ENCODE measurements at places on chromosomes 1 and 21.

- DNase-seq, result no peak
These were observed 48.7 kb upstream of the KIF1B start for GRCh38 chr1:10161541-10162290.

DNA sequence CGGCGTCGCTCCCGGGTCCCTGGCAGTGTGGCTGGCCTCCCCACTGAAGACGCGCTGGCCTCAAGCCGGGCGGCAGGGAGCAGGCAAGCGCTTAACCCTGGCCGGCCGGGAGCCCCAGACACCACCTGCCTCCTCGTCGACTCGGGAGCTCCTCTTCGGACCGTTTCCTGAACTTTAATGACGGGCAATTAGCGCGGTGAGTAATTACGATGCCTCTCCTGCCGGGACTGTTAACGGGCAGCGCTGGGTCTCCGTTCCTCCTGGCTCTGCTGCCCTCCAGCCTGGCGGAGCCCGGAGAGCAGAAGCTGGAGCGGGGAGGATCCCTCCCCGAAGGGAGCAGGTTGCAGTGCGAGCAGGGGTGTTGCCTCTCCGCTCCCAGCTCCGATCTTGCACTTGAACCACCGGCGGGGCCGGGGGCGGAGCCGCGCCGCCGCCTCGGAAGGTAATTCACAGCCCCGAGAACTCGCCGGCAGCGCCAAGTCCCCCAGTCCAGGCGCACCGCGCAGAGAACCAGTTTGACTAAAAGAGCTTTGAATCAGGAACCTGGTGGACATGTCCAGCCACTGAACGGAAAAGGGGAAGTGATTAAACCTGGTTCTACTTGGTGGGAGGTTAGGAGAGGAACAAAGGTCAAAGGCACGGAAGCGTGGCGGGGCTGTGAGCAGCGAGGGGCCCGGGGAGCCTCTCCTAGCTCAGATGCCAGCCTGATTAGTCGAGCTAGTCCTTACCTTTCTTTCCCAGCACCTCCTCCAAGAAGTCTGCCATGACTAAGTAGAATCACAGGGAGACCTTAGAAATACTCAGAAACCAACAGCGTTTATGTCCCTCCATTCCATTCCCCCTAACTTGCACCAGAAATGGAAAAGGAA is 18.3 kb upstream of the PLEKHA6 start:
- DNase-seq, result no peak

DNA sequence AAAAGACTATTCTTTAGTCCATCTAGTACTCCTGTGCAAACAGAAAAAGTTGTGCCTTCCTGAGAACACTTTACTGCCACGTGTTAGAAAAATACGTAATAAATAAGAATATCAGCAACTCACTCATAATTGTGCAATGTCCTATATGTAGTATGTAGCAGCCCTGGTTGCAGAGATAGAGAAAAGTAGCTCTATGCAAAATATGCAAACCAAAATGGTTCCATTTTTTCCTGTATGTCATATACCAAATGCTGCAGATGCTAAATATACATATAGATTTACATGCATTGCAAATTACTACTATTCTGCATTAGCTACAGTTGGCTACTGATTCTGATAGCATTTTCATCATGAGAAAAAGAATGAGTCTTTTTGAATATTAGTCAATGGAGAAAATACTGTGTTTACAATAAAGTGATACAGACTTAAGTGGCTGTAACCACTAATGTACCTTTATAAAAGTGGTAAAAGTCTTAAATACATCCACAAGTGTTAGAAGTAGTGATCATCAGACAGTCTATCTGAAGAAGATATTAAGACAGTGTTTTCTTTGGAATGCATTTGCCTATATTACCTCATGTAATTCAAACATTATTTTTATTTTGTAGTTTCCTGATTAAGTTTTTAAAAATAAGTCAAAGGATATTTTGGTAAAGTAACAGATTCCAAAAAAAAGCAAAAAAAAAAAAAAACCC is 19.8 kb downstream of the NME7 start:
- no peak for DNase-seq

DNA sequence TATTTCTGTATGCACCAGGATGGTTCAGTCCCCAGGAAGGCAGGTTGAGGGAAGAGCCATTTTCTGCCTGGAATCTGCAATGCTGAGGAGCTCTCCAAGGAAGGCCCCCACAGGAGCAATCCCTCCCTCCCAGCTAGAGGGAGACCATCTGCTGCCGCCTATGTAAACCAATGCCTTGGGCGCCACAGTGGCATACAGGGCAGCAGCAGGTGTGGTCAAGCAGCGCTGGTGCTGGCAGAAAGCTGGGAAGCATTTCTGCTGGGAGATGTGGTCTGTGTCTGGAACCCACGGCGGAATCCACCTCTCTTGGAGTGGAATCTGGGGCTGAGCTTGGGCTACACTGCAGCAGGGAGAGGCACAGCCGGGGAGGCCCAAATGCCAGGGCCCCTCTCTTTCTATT is 283.3 kb downstream of the RRAGC start:
- DNase-seq, result no peak

GRCh38 chr1:205316161-205316566 is 5.4 kb downstream of the NUAK2 start:
- DNase-seq, result no peak

DNA sequence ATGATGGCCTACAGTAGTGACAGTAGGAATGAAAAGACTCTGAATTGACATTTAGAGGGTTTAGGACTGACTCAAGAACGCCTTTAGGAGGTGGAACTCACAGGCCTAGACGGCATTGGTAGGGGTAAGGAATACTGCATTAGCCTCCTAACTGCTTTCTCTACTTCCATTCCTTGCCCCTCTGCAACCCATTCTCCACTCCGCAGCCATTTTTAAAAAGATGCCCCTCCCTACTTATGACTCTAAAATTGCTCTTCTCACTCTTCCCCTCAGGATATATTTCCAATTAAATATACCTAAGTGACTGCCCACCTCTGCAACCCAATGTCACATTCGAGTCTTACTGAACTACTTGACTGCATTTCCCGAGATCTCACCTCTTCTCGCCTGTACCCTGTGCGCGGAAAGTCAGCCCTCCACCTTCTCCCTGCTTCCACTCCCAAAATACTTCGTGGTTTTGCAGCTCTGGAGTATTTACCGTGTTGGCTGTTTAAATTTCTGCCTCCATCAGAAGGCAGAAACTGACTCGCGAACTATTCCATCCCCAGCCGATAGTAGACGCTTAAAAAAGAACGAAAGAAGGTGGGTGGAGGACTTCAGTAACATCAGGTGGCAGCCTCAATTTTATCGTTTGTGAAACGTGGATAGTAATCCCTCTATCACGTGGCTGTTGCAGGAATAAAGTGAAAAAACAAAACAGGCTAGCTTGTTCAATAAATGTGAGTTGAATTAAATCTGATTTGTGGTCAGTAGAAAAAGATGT is 1.1 kb upstream of the YBX1 start:
- no peak for DNase-seq

DNA sequence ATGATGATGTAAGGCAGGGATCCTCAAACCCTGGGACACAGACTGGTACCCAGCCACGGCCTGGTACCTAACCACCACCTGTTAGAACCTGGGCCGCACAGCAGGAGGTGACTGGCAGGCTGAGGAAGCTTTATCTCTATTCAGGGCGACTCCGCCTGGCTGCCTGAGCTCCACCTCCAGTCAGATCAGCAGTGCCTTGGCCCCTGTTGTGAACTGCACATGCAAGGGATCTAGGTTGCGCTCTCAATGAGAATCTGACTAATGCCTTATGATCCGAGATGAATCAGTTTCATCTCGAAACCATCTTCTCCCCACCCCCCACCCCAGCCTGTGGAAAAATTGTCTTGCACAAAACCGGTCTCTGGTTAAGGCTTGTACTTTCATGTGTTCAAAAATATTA is 4.2 kb downstream of the RNPC3 start:
- DNase-seq, result no peak

DNA sequence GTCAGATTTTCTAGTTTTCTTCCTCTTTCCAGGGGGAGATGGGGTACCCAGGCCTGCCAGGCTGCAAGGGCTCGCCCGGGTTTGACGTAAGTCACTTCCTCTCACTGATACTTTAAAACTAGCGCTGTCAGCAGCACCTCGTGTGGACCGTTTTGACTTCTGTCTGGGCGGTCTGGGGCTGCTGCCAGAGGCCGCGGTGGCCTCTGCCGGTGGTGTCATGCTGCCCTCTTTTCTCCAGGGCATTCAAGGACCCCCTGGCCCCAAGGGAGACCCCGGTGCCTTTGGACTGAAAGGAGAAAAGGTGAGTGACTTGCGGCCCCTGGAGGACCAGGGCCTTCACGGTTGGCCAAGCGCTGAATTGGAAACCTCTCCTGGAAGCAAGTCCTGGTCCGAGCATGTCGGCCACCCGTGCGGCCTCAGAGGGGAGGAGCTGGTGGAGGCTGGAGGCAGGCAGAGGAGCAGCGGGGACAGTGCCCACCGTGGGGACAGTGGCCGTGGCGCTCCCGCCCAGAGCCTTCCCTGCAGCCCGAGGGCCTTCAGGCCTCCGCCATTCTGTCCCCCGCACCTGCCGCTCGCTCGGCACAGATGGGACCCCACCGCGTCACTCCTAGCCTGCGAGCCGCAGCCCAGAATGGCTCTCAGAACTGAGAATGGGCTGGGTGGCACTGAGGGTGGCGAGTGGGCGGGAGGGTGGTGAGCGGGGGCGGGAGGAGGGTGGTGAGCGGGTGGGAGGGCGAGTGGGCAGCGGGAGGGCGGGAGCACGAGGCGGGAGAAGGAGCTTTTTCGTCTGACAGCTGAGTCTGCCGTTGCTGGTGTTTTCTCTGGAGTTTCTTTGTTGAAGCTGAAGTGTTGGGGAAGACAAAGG is 9.4 kb downstream of the COL6A1 start:
- no peak for DNase-seq

- DNase-seq, result no peak
These were observed 430.5 kb downstream of the MRPL39 start for GRCh38 chr21:25176637-25177412.

- no peak for DNase-seq
These were observed 60.5 kb downstream of the NEGR1 start for GRCh38 chr1:72221811-72222210.

DNA sequence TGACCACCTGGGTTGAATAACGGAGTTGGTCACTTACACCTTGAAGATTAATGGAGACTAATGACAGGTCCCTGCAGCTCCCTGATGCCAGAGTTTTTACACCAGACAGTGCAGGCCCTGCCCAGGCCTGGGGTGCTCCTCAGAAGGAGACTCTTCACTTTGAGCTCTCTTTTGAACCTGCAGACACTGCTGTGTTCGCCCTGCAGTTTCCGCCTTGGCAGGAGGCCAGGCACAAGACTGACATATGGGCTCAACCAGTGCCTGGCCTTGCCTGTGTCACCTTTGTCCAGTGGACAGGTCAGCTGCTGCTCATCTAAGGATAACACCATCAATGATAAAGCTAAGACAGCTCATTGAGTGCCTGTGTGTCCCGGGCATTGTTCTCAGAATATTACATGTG is 5.2 kb downstream of the STRIP1 start:
- no peak for DNase-seq

DNA sequence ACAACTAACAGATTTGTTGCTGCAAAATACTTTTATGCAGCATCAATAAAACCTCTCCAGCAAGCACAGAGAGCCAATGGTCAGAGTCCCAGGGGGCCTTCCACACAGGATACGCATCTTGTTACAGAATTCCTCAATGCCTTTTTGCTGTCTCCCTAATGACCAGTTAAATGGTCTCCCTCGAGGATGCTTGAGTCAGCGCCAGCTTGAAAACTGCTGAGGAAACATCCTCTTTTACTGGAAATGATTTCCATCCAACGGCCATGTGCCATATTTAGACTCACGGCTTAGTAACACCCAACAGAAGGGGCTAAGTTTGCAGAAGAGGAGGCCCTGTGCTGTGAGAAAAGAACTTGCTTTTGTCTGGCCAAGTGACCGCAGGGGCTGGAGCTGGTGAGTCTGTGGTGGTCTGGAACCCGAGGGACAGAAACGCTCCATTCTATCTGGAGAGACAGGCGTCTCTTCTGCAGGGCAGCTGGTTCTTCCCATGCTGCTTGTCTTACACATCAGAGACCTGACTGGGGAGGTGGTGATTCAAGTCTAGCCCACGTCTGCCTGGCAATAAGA is 496.4 kb downstream of the SETD4 start:
- peak; percentile 88 for DNase-seq

DNA sequence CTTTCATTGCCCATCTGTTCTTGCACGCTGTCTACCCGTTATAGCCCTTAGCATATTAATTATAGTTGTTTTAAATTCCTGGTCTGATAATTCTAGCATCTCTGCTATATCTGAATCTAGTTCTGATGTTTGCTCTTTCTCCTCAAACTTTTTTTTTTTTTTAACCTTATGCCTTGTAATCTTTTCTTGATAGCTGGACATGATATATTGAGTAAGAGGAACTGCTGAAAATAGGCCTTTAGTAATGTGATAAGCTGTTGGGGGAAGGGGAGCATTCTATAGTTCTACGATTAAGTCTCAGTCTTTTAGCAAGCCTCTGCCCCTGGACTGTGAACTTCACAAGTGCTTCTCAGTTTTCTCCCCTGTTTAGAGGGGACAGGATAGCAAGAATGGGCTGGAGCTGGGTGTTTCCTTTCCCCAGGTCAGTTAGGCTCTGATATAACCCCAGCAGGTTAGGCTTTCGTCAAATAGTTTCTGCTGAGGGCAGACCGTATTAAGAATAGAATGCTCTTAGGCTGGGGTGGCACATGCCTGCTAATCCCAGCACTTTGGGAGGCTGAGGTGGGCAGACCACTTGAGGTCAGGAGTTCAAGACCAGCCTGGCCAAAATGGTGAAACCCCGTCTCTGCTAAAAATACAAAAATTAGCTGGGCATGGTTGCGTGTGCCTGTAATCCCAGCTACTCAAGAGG is 62.2 kb downstream of the ZFYVE9 start:
- no peak for DNase-seq

DNA sequence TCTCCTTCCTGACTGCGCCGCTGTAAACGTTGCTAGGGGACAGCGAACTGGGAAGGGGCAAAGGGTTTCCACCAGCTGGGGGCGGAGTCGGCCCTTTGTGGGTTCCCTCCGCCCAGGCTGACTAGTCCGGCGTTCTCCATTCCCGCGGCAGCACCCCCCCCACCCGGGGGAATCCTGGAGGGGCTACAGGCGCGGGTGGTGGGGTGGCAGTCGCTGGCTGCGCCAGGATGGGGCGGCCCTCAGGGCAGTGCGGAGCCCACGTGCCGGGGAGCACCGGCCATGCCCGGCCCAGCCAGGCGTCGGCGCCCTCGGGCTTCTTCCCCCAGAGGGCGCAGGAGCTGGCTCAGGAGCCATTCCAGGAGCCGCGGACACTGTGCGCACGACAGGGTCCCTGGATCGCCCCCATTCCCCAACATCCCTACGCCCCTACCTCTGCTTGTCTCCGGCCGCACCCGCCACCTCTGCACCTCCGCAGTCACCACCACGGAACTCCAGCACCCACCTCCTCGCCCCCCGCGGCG is 476 bp downstream of the BATF3 start:
- peak; percentile 36 for DNase-seq

DNA sequence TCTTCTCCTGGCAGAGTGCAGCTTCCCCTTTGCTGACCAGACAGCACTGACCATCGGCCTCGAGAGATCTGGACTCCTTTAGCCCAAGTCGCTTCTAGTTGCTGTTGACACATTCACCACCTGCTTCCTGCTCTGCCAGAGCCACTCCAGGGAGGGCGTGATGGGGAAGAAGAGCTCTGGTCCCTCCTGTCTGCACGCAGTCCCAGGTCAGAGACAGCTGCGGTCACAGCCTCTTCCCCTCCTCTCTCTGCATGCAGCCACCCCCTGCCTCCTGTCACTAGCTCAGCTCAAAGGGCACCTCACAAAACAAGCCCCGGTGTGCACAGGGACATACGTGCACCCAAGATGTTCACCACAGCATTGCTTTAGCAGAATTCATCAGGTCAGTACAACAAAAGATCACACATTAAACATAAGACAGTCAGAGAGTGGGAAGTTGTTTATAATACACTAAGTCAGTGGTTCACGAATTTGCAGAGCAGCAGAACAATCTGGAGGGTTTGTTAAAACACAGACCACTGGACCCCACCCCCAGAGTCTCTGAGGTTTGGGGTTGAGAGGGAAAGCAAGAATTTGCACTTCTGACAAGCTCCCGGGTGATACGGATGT is 132.9 kb downstream of the SYF2 start:
- no peak for DNase-seq

All from T1000 (cell line).